ENCODE measurements at places on chromosomes 4 and X. TPM values are rescaled to one million over a fixed set of nuclear protein-coding genes. Genes with fewer than 3 reads are reported as not detected.

YIPF7 gene
- total RNA-seq: not detected

ELOVL6 gene
- 8.1 TPM for total RNA-seq

IL2 gene
- not detected for total RNA-seq

OTC gene
- not detected for total RNA-seq

Data from HT-29 (cell line).